ENCODE measurements at places on chromosomes 1 and 21.
A peak's percentile ranks its signal among the peaks of the same experiment; 100 is the strongest.

DNA sequence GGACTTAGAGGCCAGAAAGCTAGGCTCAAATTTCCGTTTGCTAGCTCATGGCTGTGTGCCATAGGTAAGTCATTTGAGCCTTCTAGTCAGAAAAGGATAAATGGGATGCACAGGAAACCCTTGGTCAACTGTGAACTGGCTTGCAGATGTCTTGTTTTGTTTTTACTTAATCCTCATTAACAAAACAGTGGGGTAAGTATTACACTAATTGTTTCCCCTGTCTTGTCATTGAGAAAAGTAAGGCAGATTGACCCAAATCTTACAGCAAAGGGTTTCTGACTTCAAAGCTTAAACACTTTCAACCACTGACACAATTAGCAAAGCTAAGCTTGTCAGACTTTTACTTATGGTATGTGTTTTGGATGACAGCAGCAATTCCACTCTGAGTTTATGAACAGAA, 291.3 kb downstream of the NTNG1 start:
- DNase-seq = no peak

DNA sequence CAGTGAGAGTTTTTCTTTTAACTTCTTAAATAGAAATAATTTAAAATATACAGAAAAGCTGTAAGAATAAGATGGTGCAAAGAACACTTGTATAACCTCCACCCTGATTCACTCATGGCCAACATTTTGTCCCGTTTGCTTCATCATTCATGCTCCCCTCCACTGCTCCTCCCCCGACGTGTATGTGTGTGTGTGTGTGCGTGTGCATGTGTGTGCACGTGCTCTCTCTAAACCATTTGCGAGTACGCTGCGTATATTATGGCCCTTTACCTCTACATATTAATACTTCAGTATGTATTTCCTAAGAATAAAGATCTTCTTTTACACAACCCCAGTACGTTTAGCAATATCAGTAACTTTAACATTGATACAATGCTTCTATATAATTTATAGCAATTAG, 43.0 kb downstream of the TRAF5 start:
- DNase-seq = no peak

DNA sequence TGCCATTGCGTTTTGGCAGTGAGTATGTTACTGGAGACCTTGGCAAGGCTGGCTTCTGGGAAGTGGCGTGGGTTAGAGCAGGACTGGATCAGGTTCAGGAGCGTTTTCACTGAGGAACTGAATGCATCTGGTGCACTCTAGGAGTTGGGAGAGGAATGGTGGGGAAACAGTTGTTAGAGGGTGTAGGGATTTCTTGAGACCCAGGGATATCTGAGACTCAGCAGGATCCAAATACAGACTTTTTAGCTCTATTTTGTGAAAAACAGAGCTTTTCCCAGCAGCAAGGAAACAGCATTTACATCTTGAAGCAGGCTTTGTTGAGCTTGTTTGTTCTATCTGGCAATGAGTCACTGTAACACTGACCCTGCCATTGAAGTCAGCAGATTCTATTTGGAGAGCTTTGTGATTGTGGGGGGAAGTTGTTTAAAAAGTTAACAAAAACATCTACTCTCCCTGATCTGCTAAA, 56.9 kb upstream of the NRIP1 start:
- peak; percentile 42 for DNase-seq

- no peak for DNase-seq
Measured at GRCh38 chr1:40575336-40575735, 43.9 kb downstream of the ZNF684 start.

DNA sequence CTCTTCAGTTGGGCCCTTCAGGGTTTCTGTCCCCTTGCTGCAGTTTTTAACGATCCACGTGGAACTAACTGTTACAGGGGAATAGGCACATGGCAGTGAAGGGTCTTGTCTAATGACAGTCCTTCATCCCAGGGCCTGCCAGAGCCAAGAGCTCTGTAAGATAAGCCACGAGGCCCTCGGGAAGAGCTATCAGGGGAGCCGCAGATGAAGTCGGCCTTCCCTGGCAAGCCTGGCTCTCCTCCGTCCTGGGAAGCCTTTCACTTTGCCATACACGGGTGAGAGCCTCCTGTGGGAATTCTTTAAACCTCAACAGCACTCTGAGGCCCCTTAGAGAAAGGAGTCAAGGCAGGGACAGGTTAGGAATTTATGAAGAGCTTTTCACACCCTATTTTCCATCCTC, 29.0 kb downstream of the ACP6 start:
- no peak for DNase-seq

DNA sequence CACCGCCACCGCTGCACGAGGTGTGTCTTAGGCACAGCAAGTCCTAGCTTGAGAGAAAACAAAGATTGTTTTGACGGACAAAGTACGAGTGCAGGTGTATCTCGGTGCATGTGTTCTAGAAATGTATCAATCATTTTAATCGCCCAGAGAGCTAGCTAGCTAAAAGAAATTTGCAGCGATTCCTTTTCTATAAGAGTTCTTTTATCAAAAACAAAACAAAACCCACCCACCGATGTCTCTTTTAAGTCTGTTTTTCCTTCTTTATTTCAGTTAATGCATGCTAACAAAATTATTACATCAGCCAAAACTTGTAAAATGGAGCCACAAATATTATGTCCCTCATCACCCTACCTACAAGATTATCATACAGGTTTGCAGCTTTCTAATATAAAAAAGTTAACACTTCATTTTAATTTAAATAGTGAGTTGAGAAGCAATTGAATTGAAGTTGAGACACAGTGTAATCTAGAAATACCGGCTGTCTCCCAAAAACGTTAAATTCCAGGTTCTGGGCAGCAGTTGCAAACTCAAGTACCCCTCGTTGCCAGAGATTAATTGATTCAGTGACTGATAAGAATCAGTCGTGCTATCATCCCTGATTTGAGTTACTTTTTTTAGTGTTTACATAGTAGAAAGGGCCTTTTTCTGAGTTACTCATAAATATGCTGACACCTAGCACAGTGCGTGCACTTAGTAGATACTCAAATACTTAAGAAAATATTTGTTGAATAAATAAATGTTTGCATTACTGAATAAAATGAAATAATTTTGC, 1.5 kb upstream of the SYDE2 start:
- DNase-seq = no peak

- DNase-seq = no peak
Measured at GRCh38 chr1:161900160-161900559, 123.5 kb downstream of the OLFML2B start.

DNA sequence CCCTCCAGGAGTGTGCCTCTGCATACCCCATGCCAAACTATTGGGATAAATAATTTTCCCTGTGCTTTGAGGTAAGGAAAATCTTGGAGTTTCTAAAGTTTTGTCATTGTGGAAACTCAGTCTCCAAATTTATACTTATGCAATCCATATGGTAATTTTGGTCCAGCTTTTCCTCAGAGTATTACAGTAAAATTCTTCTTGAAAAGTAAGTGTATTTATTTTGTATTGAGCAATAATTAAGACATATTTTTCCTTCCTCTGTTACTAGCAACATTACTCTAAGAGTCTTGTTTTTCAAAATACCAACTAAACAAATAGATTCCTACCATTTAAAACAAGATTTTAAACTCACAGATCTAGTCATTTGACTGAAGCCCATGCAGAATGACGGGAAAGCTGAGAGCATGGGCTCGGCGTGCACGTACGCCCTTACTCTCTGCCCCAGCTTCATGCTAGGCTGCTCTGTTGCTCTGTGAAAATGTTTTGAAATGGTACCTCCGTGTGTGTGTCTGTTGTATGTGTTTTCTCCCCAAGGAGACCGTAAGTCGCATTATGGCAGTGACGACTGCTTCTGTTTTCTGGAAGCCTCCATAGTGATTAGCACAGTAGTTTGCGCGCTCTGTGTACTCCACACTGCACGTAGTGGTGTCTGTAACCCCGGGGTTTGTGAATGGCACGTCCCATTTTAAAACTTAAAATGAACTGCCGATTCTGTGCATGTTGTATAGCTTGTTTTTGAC, 165.3 kb downstream of the SDCCAG8 start:
- no peak for DNase-seq

DNA sequence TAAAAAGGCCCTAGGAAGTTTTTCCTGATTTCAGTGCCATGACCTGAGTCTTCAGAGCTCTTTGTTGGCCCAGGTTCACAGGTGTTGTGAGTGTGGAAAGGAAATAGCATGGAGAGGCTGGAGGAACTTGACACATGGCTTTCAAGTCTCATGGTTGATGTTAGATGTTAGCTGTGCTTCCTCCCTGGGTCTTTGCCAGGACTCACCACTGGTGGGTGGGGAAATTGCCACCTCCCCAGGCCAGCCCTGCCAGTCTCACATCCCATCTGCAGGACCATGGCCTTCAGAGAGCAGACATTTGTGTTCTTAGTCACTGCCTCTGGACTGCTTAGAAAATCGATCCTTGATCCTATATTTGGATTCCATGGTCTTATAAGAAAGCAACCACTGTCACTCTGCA, 383.2 kb downstream of the DISC1 start:
- DNase-seq = no peak

GRCh38 chr1:9293241-9293532, 493 bp downstream of the SPSB1 start:
- DNase-seq = no peak

DNA sequence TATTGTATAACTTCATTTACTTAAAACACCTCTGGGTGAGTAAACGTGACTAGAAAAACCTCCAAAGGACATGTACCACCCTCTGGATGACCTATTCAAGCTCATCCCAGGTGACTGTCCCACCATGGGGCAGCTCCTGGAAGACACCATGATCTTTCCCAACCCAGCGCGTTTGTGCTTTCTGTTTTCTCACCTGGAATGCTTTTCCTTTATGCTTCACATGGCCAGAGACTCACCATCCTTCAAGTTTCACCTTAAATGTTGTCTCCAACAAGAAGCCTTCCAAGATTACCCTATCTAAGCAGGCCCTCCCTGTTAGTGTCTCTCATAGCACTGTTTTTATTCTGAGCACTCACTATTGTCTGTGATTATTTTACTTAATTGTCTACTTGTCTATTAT, 11.1 kb downstream of the CYP4B1 start:
- no peak for DNase-seq

- DNase-seq = peak; percentile 37
Measured at GRCh38 chr1:64320470-64320869, 117.0 kb downstream of the UBE2U start.

DNA sequence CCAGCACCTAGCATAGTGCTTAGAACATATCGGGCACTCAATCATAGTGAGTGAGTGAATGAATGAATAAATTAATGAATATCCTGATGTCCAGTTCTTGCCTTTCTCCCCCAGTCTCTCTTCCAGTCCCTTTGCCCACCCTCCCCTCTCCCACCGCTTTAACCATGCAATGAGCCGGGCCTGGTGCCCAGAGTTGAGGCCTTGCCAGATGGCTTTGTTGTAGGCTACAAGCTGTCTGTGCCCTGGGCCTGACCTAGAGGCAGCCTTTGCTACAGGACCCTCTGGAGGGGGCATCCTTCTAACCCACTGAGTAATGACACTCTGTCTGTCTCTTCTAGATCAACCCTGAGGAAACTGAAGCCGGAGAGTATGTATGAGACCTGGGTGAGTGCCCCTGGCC, 6.9 kb downstream of the CASQ1 start:
- no peak for DNase-seq

- DNase-seq = no peak
Measured at GRCh38 chr1:173095632-173096031, 44.9 kb upstream of the TNFSF18 start.

GRCh38 chr21:27805696-27806095, 838.8 kb upstream of the ADAMTS5 start:
- no peak for DNase-seq

GRCh38 chr1:225595452-225595851, 57.5 kb downstream of the ENAH start:
- no peak for DNase-seq

DNA sequence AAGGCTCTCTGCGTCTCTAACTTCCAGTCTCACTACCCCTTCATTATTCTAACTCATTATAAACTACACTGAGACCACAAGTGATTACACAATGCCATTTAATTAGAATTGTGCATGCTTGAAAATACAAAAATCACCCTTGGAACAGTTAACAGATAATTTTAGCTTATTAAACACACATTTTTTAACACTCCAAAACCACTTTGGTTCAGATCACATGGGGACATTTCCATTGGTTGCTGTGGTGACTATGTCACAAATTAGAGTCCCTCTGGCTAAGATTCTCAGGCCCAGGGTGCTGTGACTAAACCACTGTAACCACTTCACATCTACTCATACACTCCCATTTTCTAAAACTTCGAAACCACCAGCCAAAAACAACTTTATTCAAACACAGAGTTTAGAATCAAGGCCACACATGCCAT, 43.0 kb downstream of the JAK1 start:
- DNase-seq = no peak

- DNase-seq = no peak
Measured at GRCh38 chr1:203186091-203186445, 436 bp downstream of the CHI3L1 start.

- DNase-seq = peak; percentile 73
Measured at GRCh38 chr1:178310685-178311105, 186.1 kb downstream of the CLEC20A start.

- DNase-seq = no peak
Measured at GRCh38 chr1:64687725-64688327, 57.0 kb upstream of the RAVER2 start.

DNA sequence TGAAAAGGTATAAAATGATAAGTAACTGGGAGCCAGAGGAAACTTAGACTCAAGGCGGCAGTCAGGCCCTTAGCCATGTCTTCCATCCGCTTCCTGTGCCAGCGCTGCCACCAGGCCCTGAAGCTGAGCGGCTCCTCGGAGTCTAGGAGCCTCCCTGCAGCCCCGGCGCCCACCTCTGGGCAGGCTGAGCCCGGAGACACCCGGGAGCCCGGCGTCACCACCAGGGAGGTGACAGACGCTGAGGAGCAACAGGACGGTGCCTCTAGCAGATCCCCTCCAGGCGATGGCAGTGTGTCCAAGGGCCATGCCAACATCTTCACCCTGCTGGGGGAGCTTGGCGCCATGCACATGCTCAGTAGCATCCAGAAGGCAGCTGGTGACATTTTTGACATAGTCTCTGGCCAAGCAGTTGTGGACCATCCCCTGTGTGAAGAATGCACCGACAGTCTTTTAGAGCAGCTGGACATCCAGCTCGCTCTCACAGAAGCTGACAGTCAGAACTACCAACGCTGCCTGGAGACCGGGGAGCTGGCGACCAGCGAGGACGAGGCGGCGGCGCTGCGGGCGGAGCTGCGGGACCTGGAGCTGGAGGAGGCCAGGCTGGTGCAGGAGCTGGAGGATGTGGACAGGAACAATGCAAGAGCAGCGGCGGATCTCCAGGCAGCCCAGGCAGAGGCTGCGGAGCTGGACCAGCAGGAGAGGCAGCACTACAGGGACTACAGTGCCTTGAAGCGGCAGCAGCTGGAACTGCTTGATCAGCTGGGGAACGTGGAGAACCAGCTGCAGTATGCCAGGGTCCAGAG, at the start of gene BECN2:
Gene BECN2 (plus strand): TSS at position 76 of the 803 bp plus-strand sequence. CDS start 0 bp downstream, at position 76.
- DNase-seq = no peak

- no peak for DNase-seq
Measured at GRCh38 chr1:147201276-147201675, 23.9 kb downstream of the FMO5 start.

All from large intestine (tissue), 12 donors.